Activated CD4-positive, alpha-beta T cell treated with anti-CD3 and anti-CD28 coated beads, Interleukin-2, amount 10 ng/mL, durations not matched to agents 7 days and 5 days (primary cell): ENCODE measurements at places on chromosomes 5 and 9. TPM values are rescaled to one million over a fixed set of nuclear protein-coding genes. Genes with fewer than 3 reads are reported as not detected.

Gene NRARP
- total RNA-seq: 0.44 TPM

Gene AQP3
- 194 TPM for total RNA-seq

Gene ARL14EPL
- not detected for total RNA-seq

Gene PCDHB12
- not detected for total RNA-seq

Gene SIGMAR1
- 62.2 TPM for total RNA-seq

Gene SMIM33
- 1.1 TPM for total RNA-seq

Gene LCN10
- not detected for total RNA-seq

Gene SPATA31C1
- not detected for total RNA-seq

Gene ROR2
- total RNA-seq: 0.55 TPM

Gene SPINK7
- total RNA-seq: not detected
